Activated naive CD4-positive, alpha-beta T cell treated with anti-CD3 and anti-CD28 coated beads, Interleukin-2, amount 50 U/mL, for 72 hours (primary cell): ENCODE measurements at places on chromosomes 7 and 10.

DNA sequence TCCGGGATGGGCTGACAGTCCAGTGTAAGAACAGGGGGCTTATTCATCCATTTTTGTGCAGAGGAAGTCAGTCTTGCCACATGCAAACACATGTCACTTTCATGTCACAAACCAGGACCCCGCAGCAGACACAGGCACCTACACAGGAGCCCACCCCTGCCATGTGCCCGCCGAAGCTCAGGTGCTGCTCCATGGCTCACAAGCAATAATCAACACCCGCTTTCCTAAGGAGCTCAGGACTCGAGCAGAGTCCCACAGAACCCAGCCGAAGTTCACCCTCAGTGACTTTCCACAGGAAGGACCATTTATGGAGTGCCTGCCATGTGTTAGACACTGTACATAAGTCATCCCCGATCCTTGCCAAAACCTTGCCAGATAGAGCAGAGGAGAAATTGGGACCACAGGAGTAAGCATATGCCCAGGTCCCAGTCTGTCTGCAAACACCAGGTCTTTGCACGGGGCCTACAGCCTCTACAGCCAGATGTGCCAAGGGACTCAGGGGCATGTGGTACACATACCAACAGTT is 99.4 kb downstream of the EBF3 start:
- DNase-seq: no peak

DNA sequence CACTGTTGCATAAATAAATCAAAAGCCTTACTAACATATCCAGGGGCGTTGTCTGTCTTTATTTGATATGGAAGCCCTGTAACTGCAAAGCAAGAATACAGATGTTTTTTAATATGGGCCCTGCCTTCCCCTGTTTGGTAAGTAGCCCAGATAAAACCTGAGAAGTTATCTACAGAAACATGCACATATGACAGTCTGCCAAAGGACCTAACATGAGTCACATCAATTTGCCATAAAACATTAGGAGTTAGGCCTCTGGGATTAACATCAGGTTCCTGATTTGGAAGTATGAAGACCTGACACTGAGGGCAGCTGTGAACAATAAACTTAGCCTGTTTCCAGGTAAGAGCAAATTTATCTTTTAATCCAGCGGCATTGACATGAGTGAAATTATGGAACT is 1588.8 kb downstream of the REEP3 start:
- DNase-seq: no peak

DNA sequence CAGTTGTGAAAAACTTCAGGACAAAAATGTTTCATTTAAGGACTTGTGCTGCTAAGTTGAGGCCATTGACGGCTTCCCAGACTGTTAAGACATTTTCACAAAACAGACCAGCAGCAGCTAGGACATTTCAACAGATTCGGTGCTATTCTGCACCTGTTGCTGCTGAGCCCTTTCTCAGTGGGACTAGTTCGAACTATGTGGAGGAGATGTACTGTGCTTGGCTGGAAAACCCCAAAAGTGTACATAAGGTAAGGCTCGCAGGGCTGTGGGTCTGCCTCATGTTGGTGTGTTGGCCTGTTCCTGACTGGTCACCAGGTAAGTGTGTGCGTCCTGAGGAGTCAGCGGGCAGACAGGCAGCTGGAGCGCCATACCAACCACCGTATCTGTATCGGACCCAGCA is 17.9 kb downstream of the OGDH start:
- DNase-seq: no peak

DNA sequence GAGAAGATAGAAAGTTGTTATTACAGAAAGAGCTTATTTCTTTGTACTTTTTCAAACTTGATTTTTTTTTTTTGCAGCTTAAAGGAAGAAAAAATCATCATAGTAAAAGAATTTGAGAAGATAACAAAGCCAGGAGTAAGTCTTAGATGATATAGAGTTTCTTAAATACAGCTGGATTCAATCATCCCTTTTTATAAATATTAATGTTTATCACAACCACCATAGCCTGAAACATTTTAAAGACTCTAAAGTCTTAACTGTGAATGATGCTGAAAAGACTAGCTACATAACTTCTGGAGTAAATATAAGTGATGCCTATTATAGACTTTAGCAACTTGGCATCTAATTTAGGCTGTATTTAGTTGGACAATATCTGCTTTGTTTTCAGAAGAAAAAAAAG is 54.8 kb upstream of the FGL2 start:
- no peak for DNase-seq

GRCh38 chr10:21675157-21675796 is 141.2 kb downstream of the MLLT10 start:
- DNase-seq: peak; percentile 21
